ENCODE measurements at places on chromosomes 11 and 22.
A peak's percentile ranks its signal among the peaks of the same experiment; 100 is the strongest.

GRCh38 chr11:29127461-29127860 is 889.4 kb downstream of the KCNA4 start:
- DNase-seq, result no peak

- DNase-seq, result no peak
These were observed 74.4 kb upstream of the NTM start for GRCh38 chr11:131295986-131296385.

DNA sequence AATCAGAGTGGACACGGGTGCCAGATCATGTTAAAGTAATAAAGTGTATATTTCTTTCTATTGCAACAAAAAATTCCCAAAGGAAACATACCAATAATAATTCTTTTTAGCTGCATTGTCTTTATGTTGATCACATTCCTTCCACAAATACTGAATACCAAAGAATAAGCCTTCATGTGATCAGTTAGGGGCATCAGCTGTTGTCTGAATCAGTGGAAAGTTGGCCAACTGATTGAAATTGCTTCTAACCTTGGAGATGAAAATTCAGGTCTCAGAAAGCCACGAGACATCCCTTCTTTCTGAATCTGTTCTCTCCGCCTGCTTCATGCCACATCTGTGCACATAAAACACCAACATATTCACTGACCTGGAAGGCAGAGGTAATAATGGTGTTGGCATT is 785.2 kb downstream of the KCNA4 start:
- DNase-seq, result no peak

DNA sequence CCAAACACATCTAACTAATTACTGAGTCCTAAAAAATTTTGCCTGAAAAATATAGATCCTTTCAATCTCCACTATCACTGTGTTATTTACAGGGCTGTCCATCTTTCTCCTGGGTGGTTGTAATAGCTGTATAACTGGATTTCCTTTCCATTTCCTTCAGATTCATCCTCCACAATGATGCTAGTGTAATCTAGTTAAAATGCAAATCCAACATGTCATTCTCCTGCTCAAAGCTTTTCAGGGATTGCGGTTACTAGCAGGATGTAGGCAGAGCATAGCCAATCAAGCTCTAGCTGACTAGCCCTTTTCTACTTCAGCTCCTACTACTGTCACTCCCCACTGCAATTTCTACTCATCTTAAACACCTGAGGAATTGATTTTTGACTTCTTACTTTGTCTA is 283.0 kb downstream of the RAB38 start:
- no peak for DNase-seq

- no peak for DNase-seq
These were observed 191.6 kb upstream of the ARHGAP20 start for GRCh38 chr11:110903830-110904229.

- no peak for DNase-seq
These were observed 1.9 kb downstream of the HPS4 start for GRCh38 chr22:26481694-26482093.

GRCh38 chr11:117634756-117635603 is 162.0 kb downstream of the DSCAML1 start:
- DNase-seq, result no peak

DNA sequence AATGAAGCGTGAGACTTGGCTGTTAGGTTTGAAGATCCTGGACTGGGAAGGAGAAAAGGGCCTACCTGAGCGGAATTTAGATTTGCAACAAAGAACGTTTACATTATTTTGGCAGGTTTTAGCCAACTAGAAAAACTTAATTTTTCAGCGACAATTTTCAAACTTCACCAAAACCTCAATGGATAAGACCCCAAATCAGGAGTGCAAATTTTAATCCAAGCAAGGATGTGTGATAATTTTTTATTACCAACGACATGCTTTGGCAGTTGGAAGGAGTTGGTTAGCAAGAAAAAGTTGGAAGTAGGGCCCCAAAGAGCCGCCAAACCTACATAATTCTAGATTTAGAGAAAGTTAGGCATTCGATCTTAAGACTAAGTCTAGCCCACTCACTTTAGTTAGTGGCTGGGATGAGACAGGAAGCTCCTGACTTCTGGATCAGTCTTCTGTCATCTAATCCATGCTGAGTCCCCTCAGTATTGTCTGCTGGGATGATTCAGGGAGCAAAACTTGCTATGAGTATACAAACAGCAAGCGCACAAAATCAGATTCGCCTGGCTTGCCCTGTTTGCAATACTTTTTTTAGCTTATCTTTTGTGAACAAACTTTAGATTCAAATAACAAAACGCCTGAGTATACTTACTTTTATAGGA is 787 bp upstream of the RDX start:
- peak; percentile 51 for DNase-seq

- no peak for DNase-seq
These were observed 101.7 kb downstream of the TEAD1 start for GRCh38 chr11:12775955-12776354.

Data from kidney capillary endothelial cell (primary cell).